ENCODE measurements at places on chromosomes 1 and 21.
A peak's percentile ranks its signal among the peaks of the same experiment; 100 is the strongest.

- DNase-seq: no peak
These were observed 5.0 kb downstream of the ABCA4 start for GRCh38 chr1:94115900-94116436.

DNA sequence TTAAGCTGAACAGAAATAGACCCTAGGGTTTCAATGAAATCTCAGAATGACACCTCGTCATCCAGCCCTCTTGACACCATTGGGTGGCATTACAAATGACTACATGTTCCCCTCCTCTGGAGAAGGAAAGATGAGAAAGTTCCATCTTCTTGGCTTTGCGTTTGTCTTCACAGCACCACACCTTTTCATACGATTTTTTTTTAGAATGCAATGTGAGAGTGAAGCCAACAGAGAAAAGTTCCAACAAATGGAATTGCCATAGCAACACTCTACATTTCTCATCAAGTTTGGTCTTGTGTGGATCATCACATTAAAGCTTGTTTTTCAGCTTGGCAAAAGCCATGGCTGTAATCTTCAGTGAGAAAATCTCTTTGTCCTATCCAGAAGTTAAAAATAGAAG lies 183.4 kb upstream of the SNX7 start:
- no peak for DNase-seq

DNA sequence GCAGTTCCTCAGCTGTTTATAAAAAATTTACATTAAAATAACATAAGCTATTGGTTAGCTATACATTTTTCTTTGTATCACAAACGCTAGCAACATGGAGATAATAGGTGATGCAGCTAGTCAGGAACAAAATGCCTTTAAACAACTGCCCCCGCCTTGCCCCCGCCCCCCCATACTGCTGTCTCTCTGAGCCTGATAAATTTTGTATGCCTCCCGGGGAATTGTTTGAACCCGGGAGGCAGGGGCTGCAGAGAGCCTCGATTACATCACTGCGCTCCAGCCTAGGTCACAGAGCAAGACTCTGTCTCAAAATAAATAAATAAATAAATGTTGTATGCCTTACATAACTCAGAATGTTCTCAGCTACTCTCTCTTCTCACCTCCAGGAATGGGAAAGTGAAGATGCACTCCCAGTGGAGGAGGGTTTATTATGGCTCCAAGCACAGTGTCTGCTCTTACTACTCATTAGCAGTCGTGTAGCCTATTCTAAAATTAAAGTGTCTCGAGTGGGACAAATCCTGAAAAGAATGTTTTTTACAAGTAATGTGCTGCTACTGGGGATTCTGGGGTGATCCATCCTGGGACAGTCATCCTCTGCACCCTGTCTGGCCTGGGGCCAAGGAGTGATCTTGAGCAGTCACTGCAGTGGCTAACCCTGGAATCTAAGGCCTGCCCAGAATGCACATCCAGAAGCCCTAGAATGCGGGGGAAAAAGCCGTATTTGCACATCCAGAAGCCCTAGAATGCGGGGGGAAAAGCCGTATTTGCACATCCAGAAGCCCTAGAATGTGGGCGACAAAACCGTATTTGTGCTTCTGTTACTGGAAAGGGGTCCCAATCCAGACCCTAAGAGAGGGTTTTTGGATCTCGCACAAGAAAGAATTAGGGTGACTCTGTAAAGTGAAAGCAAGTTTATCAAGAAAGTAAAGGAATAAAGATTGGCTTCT lies 39.4 kb upstream of the ZNF496 start:
- no peak for DNase-seq

DNA sequence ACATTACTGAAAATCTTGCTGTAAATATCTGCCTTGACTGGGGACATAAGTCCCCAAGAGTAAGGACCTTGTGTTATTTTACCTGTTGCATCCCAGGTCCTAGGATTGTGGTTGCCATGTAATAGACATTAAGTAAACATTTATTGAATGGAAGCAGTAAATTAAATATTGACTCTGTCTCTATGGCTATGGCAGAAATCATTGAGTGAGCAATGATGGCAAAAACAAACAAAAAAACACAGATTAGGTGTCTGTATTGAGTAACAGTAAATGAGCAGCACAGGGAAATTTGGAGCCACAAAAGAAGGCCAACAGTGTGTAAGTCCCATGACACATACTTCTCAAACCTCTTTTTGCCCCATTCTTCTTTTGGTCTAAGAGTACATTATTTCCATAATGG lies 240.4 kb downstream of the NFIA start:
- no peak for DNase-seq

DNA sequence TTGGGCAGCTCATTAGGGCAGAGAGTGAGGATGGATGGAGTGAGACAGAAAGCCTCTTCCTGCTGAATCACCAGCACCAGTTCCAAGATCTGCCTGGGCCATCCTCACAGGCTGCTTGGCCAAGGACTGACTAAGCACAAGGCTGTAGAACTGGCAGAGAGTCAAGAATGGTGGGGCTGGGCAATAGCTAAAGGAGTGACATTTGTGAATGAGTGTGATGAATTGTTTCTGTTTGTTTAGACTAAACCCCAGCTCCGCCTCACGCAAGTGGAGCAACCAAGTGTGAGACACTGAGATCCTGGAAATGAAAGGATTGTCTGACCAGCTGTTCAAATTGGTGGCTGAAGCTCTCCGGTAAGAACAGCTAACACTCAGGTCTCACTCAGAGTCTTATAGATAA lies 38.6 kb downstream of the BRINP2 start:
- peak; percentile 60 for DNase-seq
